ENCODE measurements at places on chromosomes 3 and 15.
A peak's percentile ranks its signal among the peaks of the same experiment; 100 is the strongest.

- no peak for DNase-seq
Observed at GRCh38 chr3:159922193-159922840, 66.3 kb upstream of the IL12A start.

GRCh38 chr3:154684021-154684420 is 254.0 kb upstream of the GPR149 start:
- DNase-seq: no peak

DNA sequence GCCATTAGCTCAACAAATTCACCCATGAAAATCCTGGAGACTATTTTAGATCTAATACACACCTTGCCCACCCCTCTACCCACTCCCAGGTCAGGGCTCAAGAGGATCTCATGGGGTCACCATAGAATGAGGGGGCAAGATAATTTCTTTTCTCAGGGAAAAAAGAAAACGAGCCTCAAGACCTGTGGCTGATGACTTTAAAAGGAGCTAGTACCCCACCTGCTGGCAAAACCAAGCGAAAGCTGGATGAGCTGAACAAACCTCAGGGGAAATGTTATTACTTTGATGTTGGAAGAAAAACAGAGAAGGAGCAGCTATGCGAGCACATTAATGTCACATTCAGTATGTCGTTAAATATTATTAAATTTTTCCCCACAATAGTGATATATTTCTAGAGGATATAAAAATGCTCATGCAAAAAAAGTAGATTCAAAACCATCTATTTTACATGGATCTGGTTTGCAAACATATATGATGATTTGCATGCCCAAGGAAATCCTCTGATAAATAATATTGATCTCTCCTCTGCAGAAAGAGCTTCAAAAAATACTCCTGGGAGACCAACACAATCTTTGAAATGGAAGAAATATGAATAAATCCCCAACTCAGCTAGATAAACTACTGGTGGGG is 37.7 kb downstream of the PLD1 start:
- peak; percentile 83 for DNase-seq

DNA sequence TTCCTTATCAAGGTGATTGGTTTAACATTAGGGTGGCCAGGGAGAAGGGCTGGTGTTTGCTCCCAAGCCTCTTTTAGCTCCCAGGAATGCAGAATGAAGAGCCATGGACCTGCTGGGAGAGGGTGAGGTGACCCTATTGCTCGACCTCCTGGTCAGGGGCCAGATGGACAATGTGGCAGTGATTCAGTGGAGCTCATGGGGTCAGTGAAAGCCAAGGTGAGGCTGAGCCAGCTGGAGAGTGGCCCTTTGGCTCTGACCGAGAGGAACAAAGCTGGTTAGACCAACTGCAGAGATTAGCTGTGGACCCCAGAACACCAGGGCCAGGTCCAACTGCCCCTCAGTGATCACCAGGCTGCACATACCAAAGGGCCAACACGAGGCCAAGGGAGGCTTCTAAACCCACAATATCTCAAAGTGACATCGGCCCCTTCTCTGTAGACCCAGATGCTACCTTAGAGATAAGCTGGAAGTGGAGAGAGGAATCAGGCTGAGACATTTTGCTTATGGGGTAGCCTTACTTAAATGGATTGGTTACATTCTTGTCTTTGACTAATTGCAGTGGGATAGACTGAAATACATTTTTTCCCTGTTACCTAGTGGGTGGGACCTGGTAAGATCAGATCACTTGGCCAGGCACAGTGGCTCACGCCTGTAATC is 15.8 kb upstream of the BTBD1 start:
- DNase-seq: no peak

- DNase-seq: peak; percentile 52
Observed at GRCh38 chr3:56975567-56975966, 84.9 kb upstream of the SPATA12 start.

DNA sequence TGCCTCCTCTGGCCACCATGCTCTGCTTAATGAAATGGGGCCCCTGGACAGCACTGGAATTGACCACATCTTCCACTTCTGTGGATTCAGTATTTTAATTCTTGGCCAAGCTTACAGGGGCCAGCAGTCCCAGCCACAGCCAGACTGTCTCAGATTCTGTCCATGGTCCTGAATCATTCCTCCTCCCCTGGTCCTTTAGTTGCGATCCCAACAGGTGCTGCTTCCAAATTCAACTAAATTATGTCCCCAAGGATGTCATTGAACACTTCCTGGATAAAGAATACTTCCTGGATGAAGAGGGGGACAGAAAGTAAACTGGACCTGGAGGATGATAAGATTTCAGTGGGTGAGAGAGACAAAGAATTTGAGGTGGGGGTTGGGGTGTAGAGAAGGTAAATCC is 111.1 kb upstream of the FOXB1 start:
- peak; percentile 30 for DNase-seq

GRCh38 chr3:56590814-56591213 is 33.8 kb downstream of the CCDC66 start:
- DNase-seq: no peak

DNA sequence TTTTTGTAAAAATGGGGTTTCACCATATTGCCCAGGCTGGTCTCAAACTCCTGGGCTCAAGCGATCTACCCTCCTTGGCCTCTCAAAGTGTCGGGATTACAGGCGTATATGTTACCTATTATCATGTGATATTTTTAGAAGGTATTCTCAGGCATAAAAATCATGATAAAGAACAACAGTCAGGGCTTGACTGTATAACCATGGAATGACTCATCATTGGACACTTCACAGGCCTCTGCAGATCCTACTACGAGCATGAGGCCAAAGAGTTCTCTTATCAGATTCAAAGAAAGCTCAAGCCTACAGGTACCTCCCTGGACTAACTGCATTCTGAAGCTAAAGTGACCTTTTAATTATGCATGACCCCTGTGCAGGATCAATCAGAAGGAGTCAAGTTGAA is 91.7 kb upstream of the PRICKLE2 start:
- DNase-seq: peak; percentile 39

GRCh38 chr15:73751511-73751898 is 1.6 kb downstream of the INSYN1 start:
- DNase-seq: no peak

DNA sequence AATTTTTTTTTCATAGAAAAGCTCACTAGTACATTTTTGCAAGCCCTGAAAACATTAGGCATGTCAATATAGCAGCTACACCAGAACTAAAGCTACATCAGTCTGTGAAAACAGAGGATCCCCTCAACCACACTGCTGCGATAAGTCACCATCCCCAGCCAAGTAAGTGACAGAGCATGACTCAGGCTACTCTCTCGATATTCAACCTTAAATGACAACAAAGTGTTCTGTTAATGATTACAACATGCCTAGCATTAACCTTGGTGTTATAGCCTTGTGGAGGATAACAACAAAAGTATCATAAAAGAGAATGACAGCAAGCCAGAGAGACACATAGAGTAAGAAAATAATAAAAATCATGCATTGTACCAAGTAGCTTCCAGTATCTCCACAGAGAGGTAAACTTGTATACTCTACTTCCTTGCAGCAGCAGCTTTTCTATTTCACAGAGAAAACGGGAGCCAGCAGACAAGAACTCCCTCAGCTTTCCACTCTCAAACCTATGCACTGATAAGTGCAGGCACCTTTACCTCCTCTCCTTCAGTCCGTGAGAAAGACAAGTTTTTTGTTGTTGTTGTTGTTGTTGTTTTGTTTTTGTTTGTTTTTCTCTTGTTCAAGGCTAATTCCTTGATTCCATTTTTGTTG is 76.6 kb downstream of the GBE1 start:
- peak; percentile 45 for DNase-seq

DNA sequence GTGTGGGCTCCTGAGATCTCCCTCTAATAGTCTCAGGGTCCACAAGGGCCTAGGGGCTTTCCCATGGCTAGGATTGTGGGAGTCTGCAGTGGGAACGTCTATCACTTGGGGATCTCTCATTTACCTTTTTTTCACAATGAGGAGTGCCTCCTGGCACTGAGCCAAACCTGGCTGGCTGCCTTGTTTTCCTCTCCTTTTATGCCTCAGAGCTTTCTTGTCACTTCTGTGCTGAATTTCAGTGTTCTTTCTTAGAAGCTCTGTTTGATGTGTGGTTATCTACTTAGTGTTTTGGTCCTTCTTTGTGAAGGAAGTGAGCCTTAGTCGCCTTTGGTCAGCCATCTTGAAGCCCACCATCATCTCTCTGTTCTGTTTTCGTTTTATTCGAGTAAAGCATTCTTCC is 33.9 kb downstream of the DOCK3 start:
- DNase-seq: no peak

DNA sequence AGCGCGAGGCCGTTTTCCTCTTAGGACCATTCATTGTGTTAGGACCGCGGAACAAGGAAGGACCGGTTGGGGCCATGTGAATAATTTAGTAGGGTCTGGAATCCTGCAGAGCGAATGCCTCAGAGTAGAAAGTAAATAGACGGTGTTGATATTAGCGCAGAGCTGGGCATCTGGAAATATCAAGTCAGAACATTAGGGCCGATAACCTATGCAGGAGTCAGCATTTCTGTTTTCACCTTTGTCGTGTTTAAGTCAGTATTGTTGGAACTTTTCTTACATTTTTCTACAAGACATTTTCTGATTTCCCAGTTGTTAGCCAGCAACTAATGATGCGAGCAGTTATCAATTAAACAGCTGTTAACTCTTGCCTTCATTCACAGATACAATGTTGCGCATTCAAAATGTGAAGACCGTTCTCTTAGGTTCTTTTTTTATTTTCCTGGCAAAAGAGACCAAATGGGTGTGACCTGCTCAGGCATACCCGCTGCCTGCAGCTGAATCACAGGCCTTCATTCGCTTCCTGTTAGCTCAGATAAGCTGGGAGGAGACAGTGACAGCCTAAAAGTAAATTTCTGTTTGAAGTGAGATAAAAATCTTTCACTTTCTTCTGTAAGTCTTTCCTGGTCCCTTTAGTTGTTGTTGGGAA is 966 bp upstream of the PKM start:
- DNase-seq: peak; percentile 83

DNA sequence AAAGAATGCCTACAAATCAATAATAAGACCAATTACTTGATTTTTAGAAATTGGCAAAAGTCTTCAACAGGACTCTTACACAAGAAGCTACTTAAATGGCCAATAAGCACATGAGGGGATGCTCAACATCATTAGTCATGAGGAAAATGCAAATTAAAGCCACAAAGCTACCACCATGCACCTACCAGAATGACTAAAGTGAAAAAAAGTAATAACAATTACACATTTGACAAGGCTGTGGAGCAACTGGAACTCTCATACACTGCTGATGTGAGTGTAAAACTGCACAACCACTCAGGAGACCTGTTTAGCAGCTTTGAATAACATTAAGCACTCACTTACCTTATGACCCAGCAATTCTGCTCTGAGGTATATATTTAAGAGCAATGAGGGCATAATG is 68.4 kb downstream of the PPCDC start:
- DNase-seq: peak; percentile 43

- no peak for DNase-seq
Observed at GRCh38 chr3:124202754-124203153, 210.8 kb upstream of the ROPN1 start.

DNA sequence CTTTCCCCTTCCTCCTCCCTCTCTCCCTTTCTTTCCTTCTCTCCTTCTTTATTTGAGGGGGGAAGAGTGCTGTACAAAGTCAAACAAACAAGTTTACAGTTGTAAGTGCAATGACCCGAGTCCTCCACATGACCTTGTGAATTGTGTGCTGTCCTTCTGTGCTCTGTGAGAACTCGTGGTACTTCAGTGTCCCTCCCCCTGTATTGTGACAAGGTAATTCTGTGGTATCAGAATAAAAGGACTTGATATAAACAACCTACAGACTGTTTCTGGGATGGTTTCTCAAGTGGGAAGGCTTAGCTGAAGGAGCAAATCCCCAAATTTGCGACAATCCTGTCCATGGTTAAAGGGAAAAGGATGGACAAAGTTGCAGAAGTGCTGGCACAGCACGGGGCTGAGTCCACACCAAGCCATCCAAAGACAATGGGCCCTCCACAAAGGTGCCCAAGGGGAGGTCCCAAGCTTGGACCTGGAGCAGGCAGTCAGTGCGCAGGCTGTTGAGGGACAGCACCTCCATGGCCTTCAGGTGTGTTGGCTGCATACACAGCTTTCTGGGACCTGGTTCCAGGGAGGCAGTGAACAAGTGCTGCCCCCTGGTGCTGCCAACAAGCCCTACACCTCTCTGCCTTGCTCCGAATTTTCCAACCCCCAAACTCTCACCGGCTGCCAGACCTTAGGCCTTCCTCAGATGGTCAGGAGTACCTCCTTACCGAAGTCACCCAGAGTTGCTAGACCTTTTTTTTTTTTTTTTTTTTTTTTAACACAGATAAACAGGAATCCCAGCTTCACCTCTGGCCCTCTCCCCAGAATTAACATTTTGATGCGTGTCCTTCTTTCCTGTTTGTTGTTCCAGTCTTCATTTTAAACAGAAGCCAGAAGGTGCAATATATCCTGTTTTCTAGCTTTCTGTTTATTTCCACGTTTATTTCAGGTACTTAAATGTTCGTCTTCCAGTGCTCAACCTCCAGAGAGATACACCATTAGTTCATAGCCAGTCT is 2.6 kb upstream of the APEH start:
- DNase-seq: peak; percentile 70

DNA sequence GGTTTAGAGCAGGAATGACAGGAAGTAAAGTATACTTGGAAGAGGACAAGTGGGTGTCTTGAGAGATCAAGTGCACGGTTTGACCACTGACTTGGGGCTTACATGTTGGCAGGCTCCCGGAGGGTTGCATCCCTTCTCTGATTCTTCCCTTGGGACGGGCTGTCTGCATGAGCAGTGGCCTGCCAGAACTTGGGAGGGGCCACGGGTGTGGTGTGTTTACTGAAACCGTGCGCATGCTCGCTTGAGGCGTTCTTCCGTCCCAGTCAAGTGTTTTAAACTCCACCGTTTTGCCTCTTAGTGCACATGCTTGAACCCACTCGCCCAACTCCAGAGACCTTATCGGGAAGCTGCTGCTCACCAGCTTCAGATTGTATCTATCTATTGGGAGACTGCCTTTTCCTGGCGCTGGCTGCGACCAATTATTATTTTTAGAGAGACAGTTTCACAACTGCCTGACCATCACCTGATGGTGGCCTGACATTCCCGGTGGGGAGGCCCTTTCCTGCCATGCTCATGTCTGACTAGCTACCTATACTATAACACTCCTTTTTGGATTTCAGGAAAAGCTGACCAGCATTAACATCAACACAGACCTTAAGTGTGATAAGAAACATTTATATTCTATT is 14.9 kb upstream of the C3orf22 start:
- DNase-seq: no peak

GRCh38 chr15:37040072-37040742 is 60.1 kb downstream of the MEIS2 start:
- no peak for DNase-seq

- DNase-seq: peak; percentile 33
Observed at GRCh38 chr3:31839144-31839917, 141.7 kb downstream of the OSBPL10 start.

GRCh38 chr3:146896711-146897110 is 291.6 kb upstream of the PLSCR5 start:
- no peak for DNase-seq

DNA sequence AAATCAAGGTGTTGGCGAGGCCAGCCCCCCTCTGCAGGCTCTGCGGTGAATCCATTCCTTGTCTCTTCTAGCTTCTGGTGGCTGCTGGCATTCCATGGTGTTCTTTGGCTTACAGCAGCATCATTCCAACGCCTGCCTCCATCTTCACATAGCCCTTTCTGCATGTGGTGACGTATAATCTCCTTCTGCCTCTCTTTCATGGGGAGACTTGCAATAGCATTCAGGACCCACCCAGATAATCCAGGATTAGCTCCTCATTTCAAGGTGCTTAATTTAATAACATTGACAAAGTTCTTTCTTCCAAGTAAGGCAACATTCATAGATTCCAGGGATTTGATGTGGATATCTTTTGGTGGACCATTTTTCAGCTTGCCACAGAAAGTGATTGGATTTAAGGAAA is 35.8 kb downstream of the ISG20 start:
- DNase-seq: no peak
